ENCODE measurements at places on chromosomes 1 and 21. TPM values are rescaled to one million over a fixed set of nuclear protein-coding genes. Genes with fewer than 3 reads are reported as not detected.

Gene CDC42BPA
- total RNA-seq: 16.8 TPM

Gene ADIPOR1
- total RNA-seq: 189 TPM

Gene SLAMF9
- not detected for total RNA-seq

Gene TSPEAR
- total RNA-seq: not detected

Gene SAMD11
- 1.9 TPM for total RNA-seq

Gene S100A7A
- not detected for total RNA-seq

Gene KIF2C
- 3.3 TPM for total RNA-seq

Gene SPATA45
- total RNA-seq: not detected

Gene MUL1
- total RNA-seq: 46.2 TPM

Gene SERTAD4
- 9.6 TPM for total RNA-seq

Data from lower leg skin (tissue), 4 donors.